ENCODE measurements at places on chromosomes 16 and 17.
A peak's percentile ranks its signal among the peaks of the same experiment; 100 is the strongest.

- H3K27me3 ChIP-seq, result no peaks in the 10 kb centered on the region
- H3K36me3 ChIP-seq, result no peaks in the 10 kb centered on the region
- no peak for DNase-seq
- no peak overlapping the region for H3K4me3 ChIP-seq
- peak overlapping the region; percentile 78 for H3K27ac ChIP-seq
Measured at GRCh38 chr17:32570081-32570396, 83.2 kb downstream of the CDK5R1 start.

DNA sequence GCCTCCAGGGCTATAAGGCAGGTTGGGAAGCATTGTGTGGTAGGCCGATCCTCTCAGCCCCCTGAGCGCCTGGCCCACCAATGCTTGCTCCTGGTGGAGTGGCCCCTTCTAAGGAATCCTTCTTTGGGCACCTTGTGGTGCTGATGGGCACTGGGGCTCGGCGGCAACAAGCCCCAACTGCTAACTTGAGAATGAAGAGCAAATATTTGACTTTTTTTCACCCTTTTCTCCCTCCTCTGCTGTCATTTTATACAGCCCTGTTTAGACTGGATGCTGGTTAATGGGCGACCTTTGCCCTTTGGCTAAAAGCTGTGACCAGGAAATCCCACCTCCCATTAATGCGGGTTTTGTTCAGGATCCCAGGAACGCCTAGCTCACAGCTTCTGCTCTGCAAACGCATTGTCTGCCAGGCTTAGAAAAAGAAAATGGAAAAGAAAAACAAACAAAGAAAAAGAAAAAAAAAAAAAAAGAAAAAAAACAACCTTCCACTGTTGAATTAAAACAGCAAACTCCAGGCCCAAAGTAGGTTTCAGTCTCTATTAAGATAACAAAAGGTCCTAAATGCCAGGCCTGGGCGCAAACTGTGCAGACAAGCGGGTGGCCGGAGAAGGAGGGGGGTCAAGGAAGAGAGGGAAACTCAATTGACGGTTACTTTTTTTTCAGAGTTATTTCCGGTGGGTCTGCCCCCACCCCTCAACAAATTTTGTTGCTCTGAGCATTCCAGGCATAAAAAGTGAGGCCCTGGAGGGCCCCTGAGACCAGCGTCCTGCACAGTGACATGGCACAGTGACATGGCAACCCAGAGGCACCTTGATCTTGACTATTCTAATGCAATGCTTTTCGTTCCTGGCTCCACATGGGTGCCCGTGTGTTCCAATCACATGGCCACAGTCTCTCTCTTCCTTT is 301.4 kb downstream of the MAF start:
- no peak overlapping the region for H3K27ac ChIP-seq
- no peak overlapping the region for H3K4me3 ChIP-seq
- peaks cover 19% of the 10 kb centered on the region for H3K27me3 ChIP-seq
- DNase-seq, result no peak
- peaks cover 42% of the 10 kb centered on the region for H3K4me1 ChIP-seq

- peaks cover 5% of the 10 kb centered on the region for H3K36me3 ChIP-seq
- no peaks in the 10 kb centered on the region for H3K27me3 ChIP-seq
- no peak overlapping the region for H3K4me3 ChIP-seq
Measured at GRCh38 chr17:29546830-29547229, 20.0 kb downstream of the ABHD15 start.

DNA sequence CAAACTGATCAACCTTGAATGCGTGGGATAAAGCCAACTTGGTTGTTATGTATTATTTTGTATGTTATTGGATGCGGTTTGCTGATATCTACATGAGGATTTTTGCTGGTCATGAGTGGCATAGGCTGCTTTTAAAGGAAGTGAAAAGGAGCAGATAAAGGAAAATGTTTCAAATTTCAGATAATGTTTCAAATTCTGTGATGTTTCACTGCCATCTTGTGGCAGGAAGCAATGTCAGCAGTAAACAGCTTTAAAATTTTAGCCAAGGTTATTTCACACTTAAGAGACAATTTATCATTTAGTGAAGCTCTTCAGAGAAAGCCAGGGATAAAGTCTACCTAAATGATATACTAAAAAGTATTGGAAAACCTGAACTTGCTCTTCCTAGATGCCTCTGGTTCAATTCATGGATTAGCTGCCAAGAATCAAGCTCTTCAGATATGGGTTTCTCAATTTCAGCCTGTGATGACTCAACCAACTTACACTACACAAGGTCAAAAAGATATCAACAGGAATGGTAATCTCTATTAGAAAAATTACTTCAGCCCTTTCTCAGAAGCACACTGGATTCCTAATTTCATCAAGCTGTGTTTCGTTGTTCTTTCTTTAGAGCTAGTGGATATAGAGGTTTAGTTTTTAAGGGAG is 136.0 kb upstream of the C17orf78 start:
- H3K27me3 ChIP-seq, result no peaks in the 10 kb centered on the region
- DNase-seq, result no peak
- no peak overlapping the region for H3K4me3 ChIP-seq
- no peaks in the 10 kb centered on the region for H3K4me1 ChIP-seq

DNA sequence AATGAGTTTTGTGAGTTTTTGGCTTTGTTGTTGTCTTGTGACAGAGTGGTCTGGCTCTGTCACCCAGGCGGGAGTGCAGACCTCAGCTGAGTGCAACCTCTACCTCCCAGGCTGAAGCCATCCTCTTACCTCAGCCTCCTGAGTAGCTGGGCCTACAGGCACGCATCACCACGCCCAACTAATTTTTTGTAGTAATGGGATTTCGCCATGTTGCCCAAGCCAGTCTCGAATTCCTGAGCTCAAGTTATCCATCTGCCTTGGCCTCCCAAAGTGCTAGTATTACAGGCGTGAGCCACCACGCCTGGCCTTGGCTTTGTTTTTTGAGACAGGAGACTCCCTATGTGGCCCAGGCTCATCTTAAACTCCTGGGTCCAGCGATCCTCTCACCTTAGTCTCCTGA is 15.1 kb downstream of the CRK start:
- no peak overlapping the region for H3K27ac ChIP-seq
- peaks cover 42% of the 10 kb centered on the region for H3K4me1 ChIP-seq
- no peak for DNase-seq
- H3K36me3 ChIP-seq, result peaks cover 8% of the 10 kb centered on the region
- H3K4me3 ChIP-seq, result no peak overlapping the region
- H3K27me3 ChIP-seq, result no peaks in the 10 kb centered on the region

DNA sequence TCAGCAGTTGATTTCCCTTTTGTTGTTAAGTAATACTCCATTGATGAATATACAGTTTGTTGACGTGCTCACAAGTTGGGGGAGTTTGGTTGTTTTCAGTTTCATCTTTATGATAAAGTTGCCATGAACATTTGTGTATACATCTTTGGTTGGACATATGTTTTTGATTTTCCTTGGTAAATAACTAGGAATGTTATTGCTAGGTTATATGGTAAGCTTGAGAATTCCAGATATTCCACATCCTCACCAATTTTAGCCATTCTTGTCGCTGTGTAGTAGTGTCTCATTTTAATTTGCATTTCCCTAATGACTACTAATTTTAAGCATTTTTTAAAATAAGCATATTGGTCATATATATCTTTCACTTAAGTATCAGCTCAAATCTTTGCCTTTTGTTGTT is 55.0 kb upstream of the RASL10B start:
- DNase-seq, result no peak
- no peak overlapping the region for H3K4me3 ChIP-seq
- no peak overlapping the region for H3K27ac ChIP-seq

DNA sequence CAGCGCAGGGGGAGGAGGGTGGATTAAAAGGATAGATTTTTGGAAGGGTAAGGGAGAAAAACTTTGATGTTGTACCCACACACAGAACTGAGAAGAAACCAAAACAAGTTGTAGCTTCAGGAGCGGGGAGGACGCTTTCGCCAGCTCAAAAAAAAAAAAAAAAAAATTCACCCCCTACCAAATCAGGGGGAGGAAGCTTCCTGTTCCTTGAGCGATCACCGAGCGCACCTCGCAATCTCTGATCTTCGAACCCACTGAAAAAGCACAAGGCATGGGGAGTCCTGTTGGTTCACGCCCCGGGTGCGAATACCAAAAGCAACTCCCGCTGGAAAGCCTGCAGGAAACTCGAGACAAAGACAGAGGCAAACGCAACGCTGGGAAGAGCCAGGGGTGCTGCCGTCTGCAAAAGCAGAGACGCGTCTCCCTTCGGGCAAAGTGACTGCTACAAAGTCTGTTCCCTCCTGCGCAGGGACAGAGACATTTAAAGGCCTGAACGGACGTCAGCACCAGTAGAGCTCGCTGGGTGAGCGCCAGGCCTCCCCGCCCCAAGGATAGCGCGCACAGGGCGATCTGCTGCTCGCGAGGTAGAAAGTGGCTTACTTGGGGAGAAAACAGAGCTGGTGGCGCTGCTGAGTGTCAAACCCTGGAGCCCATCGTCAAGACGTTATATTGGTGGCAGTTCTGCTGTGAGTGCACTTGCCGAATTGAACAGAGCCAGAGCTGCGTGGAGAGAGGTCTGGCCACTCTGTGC is 190.4 kb downstream of the USP22 start:
- DNase-seq, result no peak
- H3K27ac ChIP-seq, result no peak overlapping the region
- H3K27me3 ChIP-seq, result no peaks in the 10 kb centered on the region
- no peaks in the 10 kb centered on the region for H3K4me1 ChIP-seq
- H3K4me3 ChIP-seq, result peak overlapping the region; percentile 32
- H3K36me3 ChIP-seq, result no peaks in the 10 kb centered on the region

DNA sequence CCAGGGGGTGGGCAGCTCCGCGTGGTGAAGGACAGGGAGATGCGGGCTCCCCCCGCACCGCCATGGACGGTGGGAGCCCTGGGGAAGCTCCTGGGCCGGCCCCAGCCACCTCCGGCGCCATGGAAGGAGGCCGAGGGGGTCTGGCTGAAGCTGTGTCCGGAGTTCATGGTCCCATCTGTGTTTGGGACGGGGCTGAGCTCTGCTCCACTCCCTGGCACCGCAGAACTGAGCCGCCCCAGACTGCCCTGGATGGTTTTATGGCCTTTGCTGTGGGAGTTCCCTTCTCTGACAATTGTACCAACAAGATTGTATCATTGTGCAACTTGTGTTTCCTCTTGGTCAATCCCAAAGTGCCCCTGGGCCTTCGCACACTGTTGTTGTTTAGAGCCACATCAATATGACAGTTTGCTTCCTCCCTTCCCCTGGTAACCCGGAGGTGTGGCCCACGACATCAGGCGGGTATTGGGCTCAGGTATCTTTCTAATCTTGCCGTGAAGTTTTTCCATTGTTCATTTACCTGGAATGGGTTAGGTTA is 942 bp downstream of the KRT23 start:
- H3K36me3 ChIP-seq, result no peaks in the 10 kb centered on the region
- peak overlapping the region; percentile 21 for H3K4me3 ChIP-seq
- no peaks in the 10 kb centered on the region for H3K4me1 ChIP-seq
- DNase-seq, result no peak
- no peak overlapping the region for H3K27ac ChIP-seq

DNA sequence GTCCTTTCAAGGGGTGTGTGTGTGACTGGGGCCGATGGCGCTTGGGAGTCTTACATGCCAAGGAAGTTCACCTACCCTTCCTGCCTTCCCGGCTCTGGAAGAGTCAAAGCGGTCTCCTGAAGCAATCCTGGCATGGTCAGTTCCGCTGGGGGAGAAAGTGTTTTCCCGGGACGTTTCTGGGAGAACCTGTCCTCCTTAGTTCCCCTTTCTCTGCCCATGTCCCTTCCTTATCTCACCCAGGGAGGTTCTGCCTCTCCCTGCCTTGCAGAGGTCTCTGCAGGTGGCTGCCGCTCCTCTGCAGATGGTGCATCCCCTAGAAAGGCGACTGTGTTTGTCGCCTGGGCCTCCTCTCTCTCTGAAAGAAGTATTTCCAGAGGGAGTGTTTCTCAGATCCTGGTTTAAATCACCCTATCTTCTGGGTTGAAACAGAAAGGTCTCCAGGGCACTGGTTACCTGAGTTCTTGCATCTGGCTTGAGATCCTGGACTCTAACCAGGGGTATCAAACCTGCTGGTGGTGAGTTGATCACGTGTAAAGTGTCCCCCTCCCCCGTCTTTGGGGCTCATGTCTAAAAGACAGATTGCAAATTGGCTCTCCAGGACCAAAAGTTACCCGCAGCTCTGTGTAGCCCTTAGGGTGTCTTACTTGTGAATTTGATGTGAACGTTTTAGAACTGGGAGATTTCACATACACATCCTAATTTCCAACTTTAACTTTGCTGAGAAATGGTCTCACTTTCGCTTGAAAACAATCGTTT is 1.9 kb downstream of the PRKCB start:
- no peak overlapping the region for H3K27ac ChIP-seq
- DNase-seq, result no peak
- H3K4me1 ChIP-seq, result no peaks in the 10 kb centered on the region
- H3K4me3 ChIP-seq, result peak overlapping the region; percentile 67
- H3K27me3 ChIP-seq, result peaks cover 5% of the 10 kb centered on the region

GRCh38 chr16:56977216-56977615 is 12.1 kb upstream of the NLRC5 start:
- H3K27me3 ChIP-seq, result peaks cover 10% of the 10 kb centered on the region
- peaks cover 5% of the 10 kb centered on the region for H3K36me3 ChIP-seq
- no peaks in the 10 kb centered on the region for H3K4me1 ChIP-seq
- no peak for DNase-seq
- H3K27ac ChIP-seq, result no peak overlapping the region
- H3K4me3 ChIP-seq, result no peak overlapping the region

DNA sequence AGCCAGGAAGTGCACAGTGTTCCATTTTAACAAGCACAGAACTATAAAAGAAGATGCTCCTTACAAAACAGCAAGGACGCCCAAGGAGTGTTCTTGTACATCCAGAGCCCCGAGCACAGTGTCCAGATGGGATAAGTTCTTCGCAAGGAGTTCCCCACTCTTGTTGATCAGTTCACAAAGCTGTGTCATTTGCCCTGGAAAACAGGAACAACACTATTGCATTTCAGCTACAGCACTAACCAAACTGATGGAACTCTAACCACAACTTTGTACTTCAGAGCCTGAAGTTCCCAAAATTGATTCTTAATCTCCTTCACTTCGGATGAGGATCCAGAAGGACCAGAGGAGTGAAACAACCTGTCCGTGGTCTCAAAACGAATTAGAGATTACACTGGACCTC is 5.1 kb downstream of the COPS3 start:
- DNase-seq, result no peak
- peaks cover 40% of the 10 kb centered on the region for H3K4me1 ChIP-seq
- H3K36me3 ChIP-seq, result peaks cover 51% of the 10 kb centered on the region
- H3K4me3 ChIP-seq, result no peak overlapping the region
- H3K27me3 ChIP-seq, result no peaks in the 10 kb centered on the region

- H3K27me3 ChIP-seq, result no peaks in the 10 kb centered on the region
- no peaks in the 10 kb centered on the region for H3K4me1 ChIP-seq
- no peak for DNase-seq
- H3K36me3 ChIP-seq, result peaks cover 28% of the 10 kb centered on the region
Measured at GRCh38 chr17:82076785-82077591, 11.4 kb upstream of the DUS1L start.

Measured in esophagus squamous epithelium (tissue), 5 donors.